Endothelial cell of umbilical vein (primary cell): ENCODE measurements at places on chromosomes 5 and 9. TPM values are rescaled to one million over a fixed set of nuclear protein-coding genes. Genes with fewer than 3 reads are reported as not detected.

GRCh38 chr5:145775893-145776444 lies 59.2 kb downstream of the PRELID2 start:
- peak; percentile 66 for DNase-seq

GRCh38 chr9:131873891-131874440 lies 134.1 kb upstream of the RAPGEF1 start:
- DNase-seq, result no peak

Gene DMGDH
- polyA plus RNA-seq, result 0.03 and 0.11 TPM in 2 replicates

Gene ANKRD18B
- polyA plus RNA-seq, result 0.92 and 1.4 TPM in 2 replicates

Gene BTNL9
- polyA plus RNA-seq, result 0.33 TPM in 1 of 2 replicates, not detected in the other
